ENCODE measurements at places on chromosomes 7 and 10.
A peak's percentile ranks its signal among the peaks of the same experiment; 100 is the strongest.

GRCh38 chr7:2530071-2530987, 10.8 kb downstream of the LFNG start:
- DNase-seq: peak; percentile 83

GRCh38 chr7:44966731-44967538, 11.9 kb downstream of the MYO1G start:
- no peak for DNase-seq

DNA sequence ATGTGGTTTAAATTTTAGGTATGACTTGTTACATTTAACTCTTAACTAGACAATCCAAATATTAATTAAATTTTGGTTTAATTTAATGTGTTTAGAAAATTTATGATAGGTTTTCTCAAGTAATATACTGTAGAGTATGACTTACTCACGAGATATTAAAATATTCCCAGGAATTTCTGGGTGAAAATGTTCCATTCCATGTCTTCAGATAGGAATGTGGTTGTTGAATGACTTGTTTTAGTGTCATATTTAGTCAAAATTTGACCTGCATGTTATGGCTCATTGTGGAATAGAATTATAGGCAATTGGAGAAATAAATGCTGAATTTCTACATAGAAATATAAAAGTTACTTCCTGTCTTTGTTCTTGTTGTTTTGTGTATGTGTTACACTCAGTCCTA, 46.7 kb downstream of the SHOC2 start:
- no peak for DNase-seq

GRCh38 chr7:155352753-155353115, 55.1 kb downstream of the INSIG1 start:
- no peak for DNase-seq

DNA sequence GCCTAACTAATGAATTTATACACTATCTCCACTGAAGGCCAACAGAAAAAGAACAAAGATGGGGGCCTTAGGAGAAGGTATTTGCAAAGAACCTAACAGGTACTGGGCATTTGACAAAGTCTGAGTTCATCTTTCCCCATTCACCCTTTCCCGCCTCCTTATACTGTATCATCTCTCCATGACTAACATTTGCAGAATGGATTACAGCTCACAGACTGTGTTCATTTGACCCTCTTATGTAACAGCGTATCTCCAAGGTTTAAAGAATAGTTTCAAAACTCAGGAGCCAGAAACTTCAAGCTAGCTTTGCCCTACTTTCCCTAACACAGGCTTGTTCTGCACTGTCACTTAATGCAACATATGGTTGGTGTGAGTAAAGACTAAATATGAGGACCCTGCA, 238.7 kb upstream of the CELF2 start:
- no peak for DNase-seq

GRCh38 chr7:69880840-69881239, 282.6 kb downstream of the AUTS2 start:
- DNase-seq: no peak

DNA sequence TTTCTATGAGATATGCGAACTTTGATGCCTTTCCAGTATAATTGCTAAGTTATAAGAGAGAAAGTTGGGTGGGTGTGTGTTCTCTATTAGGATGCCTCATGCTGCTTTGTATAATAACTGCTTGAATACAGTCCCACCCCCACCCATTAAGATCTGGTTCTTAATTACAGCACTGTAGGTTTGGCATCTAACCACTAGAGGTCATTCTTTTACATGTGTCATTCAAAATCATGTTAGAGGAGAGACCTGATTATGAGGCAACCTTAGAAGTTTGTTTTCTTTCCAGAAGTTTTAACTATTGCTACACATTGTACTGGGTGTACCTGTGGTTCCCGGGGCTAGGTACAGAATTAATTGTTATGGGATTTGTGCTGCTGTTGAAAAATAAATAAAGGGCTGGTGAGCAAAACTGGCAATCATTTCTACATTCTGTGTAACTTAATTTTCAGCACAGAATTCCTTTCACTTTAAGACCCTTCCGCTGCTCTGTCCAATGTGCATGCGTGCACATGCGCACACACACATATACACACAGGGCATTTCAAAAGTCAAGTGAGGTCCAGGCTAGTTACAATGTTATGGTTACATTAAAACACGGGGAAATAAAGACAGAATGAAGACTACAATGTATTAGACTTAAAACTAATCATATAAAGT, 1156.3 kb downstream of the SORCS3 start:
- DNase-seq: no peak

GRCh38 chr7:7739204-7740036, 21.0 kb upstream of the RPA3 start:
- DNase-seq: no peak

DNA sequence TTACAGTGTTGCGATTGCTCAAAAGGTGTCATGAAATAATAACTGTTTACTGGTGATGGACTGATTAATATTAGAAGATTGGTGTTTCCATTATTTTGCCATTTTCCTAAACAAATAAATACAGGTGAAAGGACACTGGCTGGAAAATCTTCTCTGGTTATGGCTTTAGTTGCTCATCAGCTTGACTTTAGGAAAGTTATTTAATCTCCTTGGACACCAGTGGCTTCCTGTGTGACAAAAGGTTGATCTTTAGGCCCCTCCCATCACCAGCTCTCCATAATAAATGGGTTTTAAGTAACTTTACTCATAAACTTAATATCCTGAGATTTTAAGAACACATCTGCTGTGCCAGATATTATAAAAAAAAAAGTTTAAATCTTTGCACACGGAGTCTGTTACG, 737 bp downstream of the CABCOCO1 start:
- DNase-seq: no peak

DNA sequence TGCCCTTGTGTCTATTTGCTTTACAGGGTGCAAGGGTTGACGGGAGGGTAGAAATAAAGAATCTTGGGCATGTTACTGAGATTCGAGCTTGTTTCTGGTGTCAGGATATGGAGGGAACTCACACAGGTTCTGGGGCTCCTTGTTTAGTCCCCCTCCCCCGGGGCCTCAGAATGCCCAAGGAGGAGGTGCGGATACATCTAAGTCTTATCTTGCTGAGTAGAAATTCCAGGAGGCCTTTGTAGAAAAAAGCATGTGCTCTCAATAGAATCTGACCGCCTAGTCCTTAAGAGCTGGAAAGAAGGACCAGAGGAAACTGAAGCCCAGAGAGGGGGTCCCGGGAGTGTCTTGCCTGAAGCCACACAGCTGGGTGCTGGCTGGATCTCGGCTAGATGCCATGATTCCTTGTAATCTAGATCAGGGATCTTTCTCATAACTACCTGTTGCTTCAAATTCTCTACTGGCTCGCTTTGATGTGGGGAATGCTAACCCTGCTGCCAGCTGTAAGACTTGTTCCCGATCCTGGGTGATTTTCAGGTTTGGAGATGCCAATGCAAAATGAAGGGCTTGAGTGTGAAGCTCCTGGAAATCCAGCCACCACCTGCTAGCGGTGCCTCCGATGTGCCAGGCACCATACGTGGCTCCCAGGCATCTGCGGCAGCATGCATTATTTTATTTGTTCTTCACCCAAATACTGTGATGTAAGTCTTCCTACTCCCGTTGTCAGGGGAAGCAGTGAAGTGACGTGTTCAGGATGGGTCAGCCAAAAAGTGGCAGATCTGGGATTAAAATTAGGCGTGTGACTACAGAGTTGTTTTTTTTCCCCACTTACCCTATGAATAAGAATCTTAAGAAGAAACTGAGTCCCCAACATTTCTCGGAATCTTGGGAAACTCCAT, 226.0 kb downstream of the TCF7L2 start:
- DNase-seq: no peak

- DNase-seq: no peak
These were observed 62.0 kb downstream of the PAX2 start for GRCh38 chr10:100807241-100807951.

DNA sequence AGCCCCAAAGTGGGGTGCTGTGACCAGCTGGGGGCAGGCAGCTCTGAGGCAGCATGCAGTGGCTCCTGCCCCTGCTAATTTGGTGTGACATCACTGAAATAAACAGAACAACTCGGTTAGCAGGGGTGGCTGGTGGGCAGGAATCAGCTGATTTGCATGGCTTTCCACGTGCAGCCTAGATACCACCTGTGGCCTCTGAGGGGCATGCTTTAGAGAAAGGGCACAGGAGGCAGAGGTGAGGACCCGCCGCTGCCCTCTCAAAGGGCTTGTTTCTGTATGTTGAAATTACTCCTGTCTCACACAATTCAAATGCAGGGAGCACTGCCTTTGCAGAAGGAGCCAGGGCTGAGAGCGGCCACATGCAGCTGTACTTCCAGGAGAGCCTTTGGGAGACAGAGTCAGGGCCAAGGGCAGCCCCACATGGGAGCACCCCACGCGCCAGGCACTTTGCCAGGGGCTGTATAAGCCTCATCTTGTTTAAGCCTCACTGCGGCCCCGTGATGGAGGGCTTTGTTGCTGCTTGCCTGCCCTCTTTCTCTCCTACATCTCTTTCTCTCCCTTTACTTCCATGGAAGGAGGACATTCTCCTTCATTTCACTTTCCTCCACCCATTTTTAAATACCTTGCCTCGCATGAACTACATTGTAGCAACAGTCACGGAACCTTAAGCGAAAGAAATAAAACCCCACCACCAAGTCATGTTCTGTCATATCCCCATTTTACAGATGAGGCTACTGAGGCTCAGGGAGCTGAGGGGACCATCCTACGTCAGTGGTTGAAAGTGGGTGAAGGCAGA, 137.7 kb downstream of the ZMIZ1 start:
- no peak for DNase-seq

GRCh38 chr10:98589691-98590090, 143.0 kb upstream of the HPS1 start:
- DNase-seq: no peak

DNA sequence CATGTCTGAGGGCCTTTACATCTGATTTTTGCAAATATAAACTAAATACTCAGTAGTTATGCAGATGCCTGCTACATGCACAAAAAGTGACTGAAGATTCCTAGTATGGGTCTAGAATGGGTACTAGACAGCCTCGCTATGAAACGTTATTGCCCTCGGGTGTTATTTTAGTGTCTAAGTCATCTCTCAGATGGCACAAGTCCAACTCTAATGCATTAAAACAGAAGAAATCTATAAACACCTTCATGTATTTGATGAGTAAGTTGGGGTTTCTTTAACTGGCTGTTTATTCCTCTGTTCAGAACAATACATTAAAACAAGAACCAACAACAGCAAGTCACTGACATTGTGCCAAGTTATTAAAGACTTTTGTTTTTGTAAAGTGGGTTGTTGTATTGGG, 41.6 kb downstream of the TEX36 start:
- no peak for DNase-seq

DNA sequence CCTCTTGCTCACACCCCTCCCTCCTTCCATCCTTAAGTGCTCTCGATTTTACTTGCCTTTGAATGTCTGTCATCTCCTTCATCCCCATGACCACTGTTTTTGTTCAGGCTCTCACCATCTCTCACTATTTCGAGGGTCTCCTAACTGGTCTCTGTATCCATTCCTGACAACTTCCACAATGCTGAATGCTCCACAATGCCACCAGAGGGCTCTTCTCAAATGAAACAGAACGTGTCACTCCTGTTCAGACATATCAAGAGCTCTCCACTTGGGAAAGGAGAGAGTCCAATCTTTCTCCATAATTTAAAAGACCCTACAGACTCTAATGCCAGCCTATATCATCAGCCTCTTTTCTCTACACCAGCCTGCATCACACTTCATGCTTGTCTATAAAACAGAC, 9.0 kb upstream of the SLC13A1 start:
- no peak for DNase-seq

DNA sequence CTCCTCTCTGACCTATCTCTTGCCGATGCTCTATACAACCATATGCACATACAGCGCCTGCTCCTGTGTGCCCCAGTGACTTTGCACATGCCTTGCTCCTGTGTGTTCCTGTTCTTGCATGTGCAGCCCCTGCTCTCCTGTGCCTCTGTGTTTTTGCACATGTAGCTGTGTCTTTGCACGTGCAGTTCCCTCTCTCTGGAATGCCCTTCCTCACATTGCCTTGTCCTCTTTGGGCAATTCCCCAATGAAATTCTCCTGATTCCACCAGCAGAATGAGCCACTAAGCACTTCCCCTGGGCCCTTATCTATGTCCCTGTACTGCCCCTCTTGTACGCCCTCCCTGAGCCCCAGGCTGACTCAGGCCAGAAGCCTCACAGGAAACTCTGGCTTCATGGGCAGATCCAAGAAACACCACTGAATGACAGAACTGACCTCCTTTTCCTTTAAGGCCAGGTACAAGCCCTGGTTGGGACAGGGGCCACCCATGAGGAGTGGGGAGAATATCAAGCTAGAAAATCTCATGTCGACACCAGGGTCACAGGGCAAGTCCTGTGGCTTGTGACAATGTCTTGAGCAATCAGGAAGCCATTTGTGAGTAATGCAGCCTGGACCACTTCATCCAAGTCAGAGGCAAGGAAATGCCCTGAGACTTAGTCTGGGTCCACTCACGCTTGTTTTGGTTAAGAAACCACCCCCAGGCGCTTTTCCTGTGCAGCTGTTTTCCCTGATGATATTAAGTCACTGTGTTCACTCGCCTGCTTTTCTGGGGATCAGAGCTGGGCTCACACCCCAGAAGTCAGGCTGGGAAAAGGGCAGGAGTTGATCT, 1.9 kb upstream of the ARHGAP22 start:
- DNase-seq: no peak

- no peak for DNase-seq
These were observed 1.5 kb downstream of the GDF2 start for GRCh38 chr10:47323636-47324296.

DNA sequence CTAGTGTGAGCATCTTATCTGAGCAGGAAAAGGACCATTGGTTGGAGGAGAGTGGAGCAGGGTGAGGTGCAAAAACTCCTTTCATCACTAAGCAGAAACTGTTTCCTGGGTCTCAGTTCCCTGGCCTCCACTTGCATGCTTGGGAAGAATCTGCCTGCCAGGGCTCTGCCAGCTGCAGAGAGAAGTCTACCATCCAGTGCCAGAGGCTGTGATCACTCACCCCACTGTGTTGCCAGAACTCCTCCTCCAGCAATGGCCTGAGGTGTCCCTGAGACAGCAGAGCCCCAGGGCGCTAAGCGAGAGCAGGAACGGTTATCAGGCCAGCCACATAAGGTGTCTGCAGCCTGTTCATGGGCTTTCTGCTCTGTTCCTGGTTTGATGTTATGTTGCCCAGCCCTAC, 991.4 kb downstream of the CCSER2 start:
- DNase-seq: no peak

GRCh38 chr10:100874702-100875483, 37.9 kb upstream of the SLF2 start:
- no peak for DNase-seq

GRCh38 chr10:70367195-70367796, 15.1 kb downstream of the LRRC20 start:
- DNase-seq: no peak

GRCh38 chr10:32266979-32267378, 80.0 kb downstream of the EPC1 start:
- no peak for DNase-seq

DNA sequence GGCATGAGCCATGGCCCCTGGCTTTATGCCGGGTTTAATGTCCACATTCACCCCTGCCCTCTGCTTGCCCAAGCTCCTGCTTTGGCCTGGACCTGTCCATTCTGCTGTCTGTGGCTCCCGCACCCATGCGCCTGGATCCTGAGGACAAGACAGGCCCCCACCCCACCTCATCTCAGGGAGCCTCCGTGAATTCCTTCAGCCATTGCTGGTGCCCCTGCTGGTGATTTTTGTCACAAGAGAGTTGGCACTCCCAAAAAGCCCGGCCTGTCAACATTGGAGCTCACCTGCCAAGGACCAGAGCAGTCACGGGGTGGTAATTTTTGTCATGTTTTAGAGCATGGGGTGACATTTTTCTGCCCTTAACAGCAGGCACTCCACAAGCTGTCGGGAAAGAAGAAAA, 127.5 kb upstream of the PLXNA4 start:
- DNase-seq: no peak

- no peak for DNase-seq
These were observed 330.5 kb downstream of the DNAJB6 start for GRCh38 chr7:157667261-157667660.

- no peak for DNase-seq
These were observed 76.4 kb downstream of the FAM107B start for GRCh38 chr10:14698111-14698828.

All from activated CD4-positive, alpha-beta T cell treated with anti-CD3 and anti-CD28 coated beads, Interleukin-2, amount 10 ng/mL, durations not matched to agents 7 days and 5 days (primary cell).